ENCODE measurements at places on chromosomes 4 and X. TPM values are rescaled to one million over a fixed set of nuclear protein-coding genes. Genes with fewer than 3 reads are reported as not detected.

DNA sequence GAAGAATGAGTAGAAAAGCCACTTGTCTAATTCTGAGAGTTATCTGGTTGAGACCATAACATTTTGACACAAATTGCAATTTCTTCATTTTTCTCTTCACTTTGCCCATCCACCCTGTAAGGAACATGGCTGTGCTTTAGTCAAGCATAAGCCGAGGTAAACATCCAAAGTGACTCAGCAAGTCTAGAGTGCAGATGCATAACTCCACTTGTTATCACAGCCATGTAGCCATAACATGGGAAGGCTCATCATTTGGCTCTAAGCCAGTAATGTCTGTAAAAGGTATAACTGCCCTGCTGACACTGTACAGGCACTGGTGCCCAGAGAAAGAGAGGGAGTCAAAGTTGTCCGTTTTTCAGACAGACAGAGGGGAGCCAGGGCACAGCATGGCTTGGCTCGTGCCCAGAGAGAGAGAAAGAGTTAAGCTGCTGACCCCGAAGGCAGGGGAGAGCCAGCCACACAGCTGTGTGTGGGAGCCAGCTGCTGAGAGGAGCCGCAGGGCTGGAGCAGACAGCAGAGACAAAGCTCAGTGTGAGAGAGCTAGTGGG, 76.9 kb upstream of the EXOC1L start:
- DNase-seq: peak; percentile 10

DNA sequence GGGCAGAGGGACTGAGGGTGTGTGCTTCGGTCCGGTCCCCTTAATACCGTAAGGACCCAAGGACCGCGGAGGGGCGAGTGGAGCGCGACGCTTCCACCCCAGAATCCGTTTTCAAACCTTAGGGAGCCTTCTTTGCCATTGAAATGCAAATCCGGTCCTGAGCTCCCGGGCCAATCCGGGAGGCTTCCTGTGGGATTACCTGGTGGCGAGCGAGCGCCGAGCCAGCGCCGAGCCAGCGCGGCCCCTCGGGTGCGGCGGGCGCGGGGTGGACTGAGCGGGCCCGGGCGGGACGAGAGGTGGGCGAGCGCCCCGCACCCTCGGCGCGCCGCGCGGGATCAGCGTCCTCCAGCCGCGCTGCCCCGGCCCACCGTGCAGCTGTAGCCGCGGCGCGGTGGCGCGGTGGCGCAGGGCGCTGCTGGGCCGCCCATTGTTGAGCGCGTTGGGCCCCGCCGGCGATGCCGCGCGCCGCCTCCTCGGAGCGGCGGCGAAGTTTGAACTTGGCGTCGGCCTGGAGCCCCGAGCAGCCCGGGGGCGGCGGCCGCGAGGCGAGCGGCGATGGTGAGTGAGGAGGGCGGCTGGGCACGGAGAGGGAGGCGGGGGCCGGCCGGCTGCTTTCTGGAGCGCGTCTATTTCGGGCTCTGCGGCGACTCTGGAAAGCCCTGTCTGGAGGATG, 208.7 kb downstream of the SOWAHB start:
- no peak for DNase-seq

- DNase-seq: no peak
Measured at GRCh38 chrX:133999031-133999705, 13.8 kb upstream of the GPC3 start.

- no peak for DNase-seq
Measured at GRCh38 chr4:22339491-22339890, 176.4 kb downstream of the ADGRA3 start.

DNA sequence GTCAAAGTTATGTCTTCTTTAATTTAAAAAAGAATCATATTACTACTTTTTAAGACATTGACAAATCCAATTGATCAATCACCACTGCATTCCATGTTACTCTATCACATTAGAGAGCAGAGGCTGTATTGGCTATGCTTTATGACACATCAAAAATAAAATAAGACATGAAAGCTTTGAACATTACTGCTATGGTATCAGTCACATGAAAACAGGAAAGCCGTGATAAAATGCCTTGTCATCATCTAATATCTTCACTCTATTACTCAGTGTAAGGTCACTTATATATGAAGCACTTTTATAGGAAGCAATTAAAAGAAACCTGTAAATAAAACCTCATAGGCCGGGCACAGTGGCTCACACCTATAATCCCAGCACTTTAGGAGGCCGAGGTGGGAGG, 27.7 kb upstream of the CEP135 start:
- no peak for DNase-seq

GRCh38 chrX:2516623-2517022, 15.8 kb upstream of the DHRSX start:
- DNase-seq: no peak

DNA sequence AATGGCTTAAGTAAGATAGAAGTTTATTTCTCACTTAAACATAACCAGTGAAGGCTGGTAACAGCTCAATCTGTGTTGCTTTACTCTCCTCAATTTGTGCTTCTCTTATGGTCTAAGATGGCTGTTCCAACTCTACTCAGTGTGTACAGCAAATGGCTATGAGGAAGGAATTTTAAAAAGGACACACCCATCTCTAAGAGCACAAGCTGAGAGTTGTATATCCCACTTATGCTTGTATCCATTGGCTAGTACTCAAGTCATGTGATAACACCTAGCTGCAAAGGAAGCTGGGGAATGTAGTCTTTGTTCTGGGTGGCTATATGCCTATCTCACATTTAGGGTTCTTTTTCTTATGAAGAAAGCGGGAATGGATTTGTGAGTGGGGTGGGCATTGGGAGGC, 63.3 kb downstream of the GPAT3 start:
- DNase-seq: no peak

The CLGN gene
- polyA plus RNA-seq: 2.7 TPM
